ENCODE measurements at places on chromosomes 12 and 14.
A peak's percentile ranks its signal among the peaks of the same experiment; 100 is the strongest.

DNA sequence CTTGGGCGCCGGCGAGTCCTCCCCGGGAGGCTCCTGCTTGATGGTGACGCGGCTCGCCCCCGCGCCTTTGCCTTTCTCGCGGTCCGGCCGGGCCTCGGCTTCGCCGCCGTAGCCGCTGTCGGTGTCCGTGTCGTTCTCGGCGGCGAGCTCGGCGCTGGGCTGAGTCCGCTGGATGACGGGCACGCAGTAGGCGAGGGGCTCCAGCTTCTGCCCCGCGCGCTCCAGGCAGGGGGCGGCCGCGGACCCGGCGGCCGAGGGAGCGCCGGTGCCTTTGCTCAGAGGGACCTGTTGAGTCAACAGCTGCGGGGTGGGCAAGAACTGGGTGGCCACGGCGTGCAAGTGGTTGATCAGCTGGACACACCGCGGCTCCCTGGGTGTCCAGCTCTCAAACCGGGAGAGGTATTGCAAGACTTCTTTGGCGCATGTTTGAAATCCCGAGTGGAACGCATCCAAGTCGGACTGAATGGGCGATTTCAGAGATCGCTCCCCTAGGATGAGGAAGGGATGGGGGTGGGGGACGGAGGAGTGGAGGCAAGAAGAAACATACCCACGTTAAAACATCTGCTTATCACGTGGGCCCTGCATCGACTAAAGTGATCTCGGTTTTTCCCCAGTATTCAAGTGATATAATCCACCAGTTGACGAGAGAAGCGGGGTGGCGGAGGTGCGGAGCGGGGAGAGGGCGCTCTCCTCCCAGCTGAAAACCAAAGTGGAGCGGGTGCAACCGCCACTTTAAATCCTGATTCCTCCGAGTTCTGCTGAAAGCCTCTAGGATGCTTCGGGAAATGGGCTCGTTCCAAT, 2.0 kb downstream of the BHLHE41 start:
- DNase-seq, result peak; percentile 23

- DNase-seq, result no peak
Observed at GRCh38 chr12:64665514-64665913, 55.2 kb downstream of the RASSF3 start.

DNA sequence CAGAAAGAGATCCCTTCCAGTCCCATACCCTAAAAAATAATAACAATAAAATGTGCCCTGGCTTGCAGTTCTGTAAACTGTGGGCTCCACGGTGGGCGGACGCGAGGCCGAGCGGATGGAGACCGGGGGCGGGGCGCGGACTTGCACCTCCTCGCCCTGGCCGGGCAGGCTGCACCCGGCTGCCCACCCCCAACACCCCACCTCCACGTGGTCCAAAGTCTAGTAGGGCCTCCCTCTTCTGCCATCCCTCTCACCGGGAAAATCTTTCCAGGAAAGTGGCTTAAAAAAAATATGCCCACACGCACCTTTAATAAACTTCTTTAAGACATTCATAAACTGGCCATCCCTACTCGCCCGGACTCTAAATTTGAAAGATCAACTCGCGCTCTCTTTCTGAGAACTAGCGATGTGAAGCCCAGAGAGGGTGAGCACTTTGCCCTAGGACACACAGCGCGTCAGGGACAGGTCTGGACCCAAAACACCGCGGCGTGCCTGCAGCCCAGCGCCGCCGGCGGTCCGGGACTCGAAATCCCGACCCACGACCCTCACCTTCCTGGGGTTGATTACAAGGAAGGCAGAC, 1.9 kb upstream of the BCL11B start:
- DNase-seq, result peak; percentile 40

DNA sequence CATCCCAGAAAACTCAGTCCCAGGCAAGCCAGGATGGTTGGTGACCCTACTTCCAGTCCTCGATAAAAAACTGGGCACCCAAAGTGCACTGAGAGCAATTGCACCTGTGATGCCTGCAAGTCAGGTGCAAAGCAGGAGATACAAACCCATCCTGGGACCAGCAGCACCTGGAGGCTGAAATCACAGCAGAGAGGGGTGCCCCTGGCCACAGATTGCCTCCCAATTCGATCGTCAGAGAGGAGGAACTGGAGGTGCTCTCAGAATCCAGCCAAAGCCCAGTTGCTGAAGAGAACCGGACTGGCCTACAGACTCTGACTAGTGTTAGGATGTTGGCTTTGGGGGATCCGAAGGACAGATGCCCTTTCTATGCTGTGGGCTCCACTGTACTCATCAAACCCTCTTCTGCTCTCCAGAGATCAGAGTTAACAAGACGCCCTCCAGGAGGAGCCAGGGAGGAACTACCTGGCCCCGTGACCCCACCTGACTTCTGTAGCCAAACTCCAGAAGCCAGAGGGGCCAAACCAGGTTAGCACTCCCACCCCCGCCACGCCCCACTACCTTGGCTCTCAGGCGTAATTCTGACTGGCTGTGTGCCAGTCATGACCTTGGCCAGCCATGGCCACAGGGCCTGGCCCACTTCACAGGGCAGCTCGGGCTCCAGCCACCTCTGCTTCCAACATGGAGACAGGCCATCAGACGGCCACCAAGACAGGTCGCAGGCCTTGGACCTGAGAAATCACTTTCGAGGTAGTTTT, 284.5 kb upstream of the RTL1 start:
- no peak for DNase-seq

- DNase-seq, result no peak
Observed at GRCh38 chr12:65740506-65740872, 83.8 kb upstream of the HMGA2 start.

DNA sequence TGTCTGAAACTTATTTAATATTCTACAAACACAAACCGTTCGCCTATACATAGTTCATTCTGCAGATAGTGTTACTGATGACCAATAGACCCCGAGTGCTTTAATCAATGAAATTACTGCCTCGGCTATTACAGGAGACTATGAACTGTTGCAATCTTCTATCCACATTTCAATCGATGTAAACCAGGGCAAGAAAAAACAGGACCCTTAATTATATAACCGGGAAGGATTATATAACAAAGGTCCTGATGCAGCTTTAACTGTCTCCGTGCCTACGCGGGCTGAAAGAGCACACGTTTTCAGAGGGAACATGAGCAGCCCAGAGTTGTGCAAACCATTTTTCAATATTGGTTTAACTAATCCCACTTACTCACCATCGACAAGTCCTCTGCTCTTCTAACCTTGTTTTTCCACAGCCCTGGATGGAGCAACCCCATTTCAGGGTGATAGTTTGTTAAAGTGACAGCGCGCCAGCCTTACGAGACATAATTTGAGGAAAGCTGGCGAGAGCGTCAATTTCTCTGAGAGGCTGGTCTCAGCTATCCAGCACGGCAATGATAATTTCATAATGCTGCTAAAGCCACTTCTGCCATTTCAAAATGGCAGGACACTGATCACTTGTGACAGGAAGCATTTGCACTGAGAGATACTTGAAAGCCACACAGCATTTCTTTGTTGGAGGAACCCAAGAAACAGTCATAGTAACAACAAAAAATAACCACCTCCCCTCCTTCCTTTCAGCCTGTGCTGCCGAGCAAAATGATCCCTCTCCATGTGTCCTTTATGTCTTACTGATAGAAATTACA, 184.6 kb downstream of the FOXN3 start:
- no peak for DNase-seq

DNA sequence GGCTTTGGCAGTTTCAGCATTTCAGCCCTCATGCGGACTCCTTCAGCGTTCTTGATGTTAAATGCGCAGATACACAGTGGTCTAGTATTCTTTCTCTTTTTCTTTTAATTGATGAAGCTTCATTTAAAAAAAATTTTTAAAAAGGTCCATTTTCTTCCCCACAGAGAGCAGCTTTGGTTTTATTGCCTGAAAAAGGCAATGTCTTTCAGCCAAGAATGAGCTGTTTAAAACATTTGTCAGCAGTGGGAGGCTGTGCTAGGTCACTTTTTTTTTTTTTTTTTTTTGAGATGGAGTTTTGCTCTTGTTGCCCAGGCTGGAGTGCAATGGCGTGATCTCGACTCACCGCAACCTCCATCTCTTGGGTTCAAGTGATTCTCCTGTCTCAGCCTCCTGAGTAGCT, 13.5 kb downstream of the KMT5A start:
- no peak for DNase-seq

- no peak for DNase-seq
Observed at GRCh38 chr12:10501030-10501429, 4.7 kb upstream of the EIF2S3B start.

GRCh38 chr12:84763107-84763506, 149.5 kb downstream of the SLC6A15 start:
- DNase-seq, result no peak

DNA sequence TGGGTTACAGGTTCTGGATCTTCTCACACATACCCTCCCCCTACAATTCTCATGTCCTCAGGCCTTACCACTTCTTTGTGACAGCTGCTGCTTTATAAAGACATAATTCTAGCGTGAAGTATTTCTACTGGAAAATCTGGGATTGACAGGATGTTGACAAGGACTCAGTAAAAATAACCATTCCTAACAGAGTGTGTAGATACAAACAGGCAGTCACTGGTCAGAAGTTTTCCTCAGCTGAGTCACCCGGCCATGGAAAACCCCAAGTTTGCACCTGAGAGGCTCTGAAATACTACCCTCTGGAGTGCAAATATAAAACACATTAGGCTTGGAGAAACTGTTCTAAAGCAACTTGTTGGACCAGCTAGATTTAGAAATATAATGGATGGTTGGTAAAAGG, 54.4 kb downstream of the SPPL3 start:
- no peak for DNase-seq

DNA sequence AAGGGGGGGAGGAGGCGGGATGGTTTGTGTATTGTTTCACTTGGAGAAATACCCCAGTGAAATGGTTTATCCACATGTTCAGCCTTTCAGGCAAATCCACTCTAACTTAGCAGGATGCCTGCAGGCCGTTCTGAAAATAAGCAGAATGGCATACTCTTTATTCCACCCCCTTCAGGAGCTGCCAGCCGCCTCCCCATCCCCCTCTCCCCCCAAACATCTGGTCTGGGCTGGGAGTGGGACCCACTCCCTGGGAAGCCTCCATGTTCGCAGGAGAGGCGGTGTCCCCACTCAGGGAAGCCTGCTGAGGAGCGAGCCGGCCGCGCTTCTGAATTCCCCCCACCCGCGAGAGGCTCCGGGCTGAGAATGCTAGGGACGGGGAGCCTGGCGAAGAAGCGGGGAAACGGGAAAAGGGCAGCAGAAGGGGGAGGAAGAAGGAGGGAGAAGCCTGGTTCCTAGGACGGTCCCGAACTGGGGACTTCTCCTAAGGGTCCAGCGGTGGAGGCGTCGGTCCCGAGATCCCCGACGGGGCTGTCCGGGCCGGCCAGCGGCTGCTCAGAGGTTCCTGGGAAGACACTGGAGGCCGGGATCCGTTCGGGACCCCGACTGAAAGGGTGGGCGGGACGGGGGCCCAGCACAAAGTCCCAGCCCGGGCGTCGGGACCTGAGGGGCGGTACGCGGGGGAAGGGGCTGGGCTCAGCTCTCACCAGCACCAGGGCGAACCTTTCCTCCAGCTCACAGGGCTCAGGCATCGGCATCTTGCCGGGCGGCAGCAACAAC, 666 bp downstream of the FMNL3 start:
- no peak for DNase-seq

- DNase-seq, result no peak
Observed at GRCh38 chr12:54425702-54426101, 6.6 kb upstream of the ITGA5 start.

DNA sequence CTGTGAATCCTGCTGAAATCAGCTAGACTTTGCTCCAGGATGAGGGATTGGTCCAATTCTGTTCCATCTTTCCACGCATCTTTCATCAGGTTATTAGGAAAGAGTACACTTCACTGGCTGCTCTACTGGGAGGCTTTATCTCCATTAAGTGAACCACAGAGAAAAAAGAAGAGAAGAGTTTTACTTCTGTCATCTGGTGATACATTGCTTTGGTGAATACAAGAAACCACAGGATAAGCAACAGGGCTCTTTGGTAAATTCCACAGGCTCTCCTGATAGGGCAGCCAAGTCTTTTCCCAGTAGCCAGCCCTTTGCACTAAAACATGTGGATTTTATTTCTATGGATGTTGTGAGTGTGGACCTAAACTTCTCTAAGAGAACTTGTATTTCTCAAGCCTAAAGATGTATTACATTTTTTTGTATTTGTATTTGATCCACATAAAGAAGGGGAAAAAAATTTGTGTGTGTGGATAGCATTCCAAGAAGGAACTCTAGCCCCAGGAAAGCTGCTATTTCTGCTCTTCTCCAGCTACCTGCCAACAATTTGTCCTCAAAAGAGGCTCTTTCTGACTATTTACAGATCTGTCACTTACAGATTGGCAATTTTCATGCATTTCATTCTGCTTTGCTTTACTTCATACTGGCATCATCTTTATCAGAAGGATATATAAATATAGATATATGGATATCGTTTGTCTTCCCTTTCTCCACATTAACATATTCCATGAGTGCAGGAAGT, 1117.6 kb upstream of the TMEM132C start:
- no peak for DNase-seq

- DNase-seq, result no peak
Observed at GRCh38 chr14:76951166-76951565, 77.3 kb downstream of the IRF2BPL start.

DNA sequence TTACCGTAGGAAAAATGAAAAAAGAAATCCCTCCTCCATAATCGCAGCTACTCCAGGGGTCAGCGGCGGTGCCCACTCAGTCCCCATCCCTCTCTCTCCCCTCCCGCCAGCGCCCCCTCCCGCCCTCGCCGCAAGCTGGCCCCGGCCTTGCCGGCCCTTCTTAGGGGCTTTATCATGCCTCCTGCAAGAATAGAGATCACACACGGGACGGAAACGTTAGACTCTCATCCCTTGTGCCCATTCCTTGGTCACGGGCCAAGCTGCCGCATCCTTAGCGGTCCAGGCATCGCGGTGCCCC, 692 bp upstream of the COX14 start:
- no peak for DNase-seq

GRCh38 chr12:131063413-131063812, 109.7 kb downstream of the ADGRD1 start:
- no peak for DNase-seq

GRCh38 chr12:1424674-1425395, 169.5 kb downstream of the FBXL14 start:
- DNase-seq, result no peak

- DNase-seq, result peak; percentile 96
Observed at GRCh38 chr14:105481886-105482457, 4.7 kb upstream of the CRIP1 start.

- no peak for DNase-seq
Observed at GRCh38 chr14:94451091-94451771, 1.4 kb downstream of the SERPINA11 start.

GRCh38 chr12:44076871-44077270, 241.0 kb downstream of the TMEM117 start:
- DNase-seq, result no peak

- DNase-seq, result no peak
Observed at GRCh38 chr14:104924421-104925213, at the start of gene PLD4. Gene PLD4, plus strand, starts transcription at chr14:104924879. Its CDS starts 2,262 bp downstream, at chr14:104927141.

GRCh38 chr12:107670999-107671643, 14.5 kb upstream of the PWP1 start:
- DNase-seq, result no peak
